ENCODE measurements at places on chromosomes 7 and 10.

DNA sequence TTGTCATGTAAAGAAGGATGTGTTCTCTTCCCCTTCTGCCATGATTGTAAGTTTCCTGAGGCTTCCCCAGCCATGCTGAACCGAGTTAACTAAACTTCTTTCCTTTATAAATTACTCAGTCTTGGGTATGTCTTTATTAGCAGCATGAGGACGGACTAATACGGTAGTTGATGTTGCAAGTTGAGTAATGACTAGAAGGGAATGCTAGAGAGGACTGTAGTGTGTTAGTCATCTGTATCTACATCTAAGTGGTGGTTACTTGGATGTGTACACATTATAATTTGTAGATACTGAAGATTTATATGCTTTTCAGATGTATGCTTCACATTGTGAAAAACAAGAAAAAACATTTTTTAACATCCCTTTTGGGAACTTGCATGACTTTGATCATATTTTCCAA lies 244.6 kb downstream of the POLR1F start:
- no peak for DNase-seq

DNA sequence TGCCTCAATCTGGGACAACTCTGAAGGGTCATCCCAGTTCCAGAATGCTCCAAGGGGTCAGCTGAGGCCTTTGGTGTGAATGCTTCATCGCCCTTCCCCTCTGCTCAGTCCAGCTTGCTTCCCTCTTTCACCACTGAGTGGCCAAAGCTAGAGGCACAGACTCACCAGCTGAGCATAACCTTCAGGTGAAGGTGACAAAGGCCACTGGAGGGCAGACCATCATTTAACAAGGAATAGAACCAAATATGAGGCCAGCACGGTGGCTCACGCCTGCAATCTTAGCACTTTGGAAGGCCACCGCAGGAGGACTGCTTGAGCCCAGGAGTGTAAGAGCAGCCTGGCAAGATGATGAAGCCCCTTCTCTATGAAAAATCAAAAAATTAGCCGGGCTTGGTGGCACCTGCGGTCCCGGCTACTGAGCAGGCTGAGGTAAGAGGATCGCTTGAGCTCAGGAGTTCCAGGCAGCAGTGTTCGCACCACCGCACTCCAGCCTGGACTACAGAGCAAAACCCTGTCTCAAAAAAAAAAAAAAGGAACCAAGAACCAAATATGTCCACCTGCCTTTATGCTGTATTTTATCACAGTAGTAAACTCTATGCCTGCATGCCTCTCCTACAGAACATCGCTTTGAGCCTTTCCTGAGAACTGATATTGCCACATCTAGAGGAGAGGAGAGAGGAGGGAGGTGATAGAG lies 13.4 kb downstream of the PRKAG2 start:
- no peak for DNase-seq

DNA sequence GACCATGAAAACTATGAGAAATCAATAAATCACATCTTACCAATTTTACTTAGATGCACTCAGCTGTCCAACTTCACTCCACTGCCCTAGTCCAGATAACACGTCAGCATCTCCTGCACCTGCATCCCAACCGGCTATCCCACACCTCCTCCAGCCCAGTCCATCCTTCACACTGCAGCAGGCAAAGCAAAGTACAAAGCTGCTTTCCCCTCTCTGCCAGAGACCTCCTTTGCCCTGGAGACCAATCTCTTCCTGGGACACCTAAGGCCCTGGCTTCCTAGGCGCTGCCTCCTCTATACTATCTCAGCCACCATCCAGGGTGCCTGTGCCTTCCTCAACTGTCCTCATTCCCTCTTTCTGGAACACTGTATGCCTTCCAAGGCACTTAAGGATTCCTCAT lies 90.3 kb upstream of the DDC start:
- no peak for DNase-seq

DNA sequence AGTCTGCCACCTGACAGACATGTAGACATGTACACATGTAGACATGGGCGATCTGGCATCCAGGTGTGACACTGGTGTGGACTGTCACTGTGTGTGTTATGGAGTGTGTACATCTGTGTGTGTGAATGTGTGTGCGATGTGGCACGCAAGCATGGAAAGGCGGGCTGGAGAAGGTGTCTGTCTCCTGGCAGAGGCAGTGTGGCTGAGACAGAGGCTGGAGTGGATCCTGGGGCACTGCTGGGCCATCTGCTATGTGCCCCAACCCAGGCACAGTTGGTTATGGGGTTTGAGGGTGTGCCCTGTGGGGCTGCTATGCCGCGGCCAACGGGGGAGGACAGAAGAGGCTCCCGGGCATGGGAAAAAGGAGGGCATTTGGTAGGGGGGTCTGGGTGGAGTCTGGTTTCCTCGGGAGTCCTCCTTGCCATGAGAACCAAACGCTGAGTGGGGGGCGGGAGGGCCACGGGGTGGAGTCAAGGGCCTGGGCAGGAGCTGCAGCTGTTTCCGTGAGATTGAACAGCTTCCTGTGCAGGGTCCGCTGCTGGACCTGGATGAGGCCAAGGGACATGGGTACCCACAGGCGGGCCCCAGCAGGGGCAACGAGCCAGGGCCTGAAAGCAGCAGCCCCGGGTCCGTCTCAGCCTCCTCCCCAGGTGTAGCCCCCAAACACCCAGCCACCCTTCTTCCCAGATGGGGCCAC lies 1.3 kb downstream of the ELN start:
- DNase-seq, result no peak

- DNase-seq, result no peak
Observed at GRCh38 chr7:133602291-133602690, 349.4 kb downstream of the EXOC4 start.

- DNase-seq, result no peak
Observed at GRCh38 chr10:3972460-3973301, 187.7 kb upstream of the KLF6 start.

GRCh38 chr10:76139431-76139830 lies 708.0 kb downstream of the LRMDA start:
- DNase-seq, result no peak

GRCh38 chr7:135390829-135391228 lies 119.1 kb downstream of the CNOT4 start:
- no peak for DNase-seq

- DNase-seq, result no peak
Observed at GRCh38 chr7:30472784-30473775, 5.5 kb downstream of the NOD1 start.

DNA sequence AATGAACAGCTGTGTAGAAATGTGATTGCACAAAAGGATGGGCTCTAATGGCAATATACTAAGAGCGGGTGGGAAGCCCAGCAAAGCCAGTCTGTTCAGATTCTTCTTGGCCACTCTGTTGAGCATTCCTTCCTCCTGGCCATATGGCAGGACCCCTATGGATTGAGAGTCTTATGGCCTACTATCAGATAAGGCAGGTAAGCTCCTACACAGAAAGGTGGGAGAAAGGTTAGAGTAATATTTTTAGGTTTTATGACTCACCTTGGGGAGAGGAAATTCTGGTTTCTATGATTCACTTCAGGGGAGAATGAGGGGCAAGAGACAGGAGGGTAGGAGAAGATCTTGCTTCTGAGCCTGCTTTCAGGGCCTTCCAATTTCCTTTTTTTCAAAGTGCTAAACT lies 15.1 kb upstream of the AKR1B10 start:
- DNase-seq, result no peak

DNA sequence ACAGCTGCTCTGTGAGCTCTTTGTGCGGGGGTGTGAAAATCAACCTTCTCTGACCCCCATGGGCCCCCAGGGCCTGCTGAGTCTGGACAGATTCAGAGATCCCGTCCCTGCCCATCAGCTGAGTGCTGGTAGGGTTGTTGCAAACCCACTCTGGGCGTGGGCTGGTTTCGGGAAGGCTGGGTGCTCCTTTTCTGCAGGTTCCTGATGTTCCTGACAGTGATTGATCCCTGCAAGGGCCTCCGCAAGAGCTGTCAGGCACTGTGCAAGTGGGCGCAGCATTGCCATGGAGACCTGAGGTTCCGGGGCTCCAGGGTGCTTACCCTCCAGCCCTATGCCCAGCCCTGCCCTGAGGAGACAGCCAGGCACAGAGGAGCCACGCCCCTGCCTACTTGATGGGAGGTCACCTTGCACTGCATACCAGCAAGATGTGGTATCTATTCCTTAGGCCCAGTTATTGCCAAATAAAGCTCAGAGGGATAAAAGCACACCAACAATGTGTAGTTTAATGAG lies 44.3 kb upstream of the INPP5A start:
- DNase-seq, result no peak

DNA sequence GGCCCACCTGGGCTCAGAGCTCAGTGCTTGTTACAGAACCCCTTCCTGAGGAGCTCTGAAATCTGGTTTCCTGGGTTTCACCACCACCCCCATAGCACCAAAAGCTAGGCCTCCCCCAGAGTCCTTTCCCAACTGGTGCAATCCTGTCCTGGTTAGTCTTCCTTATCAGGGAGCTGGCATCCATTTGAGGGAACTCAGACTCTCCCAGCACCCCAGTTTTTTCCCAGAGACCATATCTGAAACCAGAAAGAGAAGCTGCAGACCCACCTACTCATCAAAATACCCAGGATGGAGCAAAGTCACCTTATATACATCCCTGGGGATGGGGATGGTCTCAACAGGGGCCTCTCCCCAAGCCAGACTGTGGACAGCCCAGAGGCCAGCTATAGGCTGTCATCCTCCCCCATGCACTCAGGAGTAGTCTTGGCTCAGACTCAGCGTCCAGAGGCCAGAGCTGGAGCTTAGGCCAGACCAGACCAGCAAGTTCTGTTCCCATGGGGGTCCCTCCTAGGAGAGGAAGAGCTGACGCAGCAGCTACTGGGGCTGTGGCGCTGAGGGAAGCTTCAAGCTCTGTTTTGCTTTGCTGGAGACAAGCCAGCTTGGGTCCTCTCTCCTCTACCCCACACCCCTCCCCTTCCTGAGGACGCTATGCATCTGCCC lies 3.0 kb downstream of the TBATA start:
- DNase-seq, result no peak

DNA sequence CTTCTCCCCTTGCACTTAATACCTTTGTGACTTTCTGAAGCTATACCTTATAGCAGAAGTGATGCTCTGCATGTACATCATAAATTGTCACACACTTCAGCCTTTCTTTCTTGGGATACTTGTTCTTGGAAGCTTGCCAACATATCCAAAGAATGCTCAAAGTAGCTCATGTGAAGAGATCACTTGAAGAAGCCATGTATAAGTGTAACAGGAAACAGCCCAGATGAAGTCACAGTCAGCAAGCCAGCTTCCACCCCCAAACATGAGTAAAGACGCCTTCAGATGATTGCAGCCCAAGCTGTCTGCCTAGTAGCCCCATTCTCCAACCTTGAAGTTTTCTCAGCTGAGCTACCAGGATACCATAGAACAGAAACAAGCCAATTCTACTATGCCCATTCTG lies 50.9 kb downstream of the DGKB start:
- DNase-seq, result no peak

DNA sequence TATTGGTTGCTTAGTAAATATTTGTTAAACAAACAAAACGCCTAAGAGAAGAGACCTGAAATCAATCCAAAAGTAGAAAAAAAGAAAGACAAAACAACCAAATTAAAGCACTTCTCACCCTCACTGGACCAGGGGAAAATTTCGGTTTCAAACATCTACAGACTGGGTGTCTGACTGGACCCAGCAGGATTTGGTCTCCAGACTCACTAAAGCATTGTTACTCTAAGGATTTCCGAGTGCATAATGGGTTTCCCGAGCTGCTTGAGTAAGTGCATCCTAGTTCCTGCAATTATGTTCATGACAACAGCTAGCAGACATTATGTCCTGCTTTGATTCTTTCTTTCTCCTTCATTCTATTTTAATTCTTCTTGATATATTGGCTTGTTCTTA lies 51.8 kb upstream of the FAM3C start:
- DNase-seq, result peak; percentile 55
